ENCODE measurements at places on chromosomes 12 and 14.

DNA sequence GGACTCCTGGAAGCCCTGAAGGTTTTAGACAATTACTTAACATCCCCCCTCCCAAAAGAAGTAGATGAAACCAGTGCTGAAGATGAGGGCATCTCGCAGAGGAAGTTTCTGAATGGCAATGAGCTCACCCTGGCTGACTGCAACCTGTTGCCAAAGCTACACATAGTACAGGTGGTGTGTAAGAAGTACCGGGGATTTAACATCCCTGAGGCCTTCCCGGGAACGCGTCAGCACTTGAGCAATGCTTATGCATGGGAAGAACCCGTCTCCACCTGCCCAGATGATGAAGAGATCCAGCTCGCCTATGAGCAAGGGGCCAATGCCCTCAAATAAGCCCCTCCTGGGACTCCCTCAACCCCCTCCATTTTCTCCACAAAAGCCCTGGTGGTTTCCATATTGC is 10.6 kb upstream of the SPPL3 start:
- H3K27me3 ChIP-seq: no peaks in the 10 kb centered on the region
- no peaks in the 10 kb centered on the region for H3K4me1 ChIP-seq
- H3K4me3 ChIP-seq: no peak overlapping the region

DNA sequence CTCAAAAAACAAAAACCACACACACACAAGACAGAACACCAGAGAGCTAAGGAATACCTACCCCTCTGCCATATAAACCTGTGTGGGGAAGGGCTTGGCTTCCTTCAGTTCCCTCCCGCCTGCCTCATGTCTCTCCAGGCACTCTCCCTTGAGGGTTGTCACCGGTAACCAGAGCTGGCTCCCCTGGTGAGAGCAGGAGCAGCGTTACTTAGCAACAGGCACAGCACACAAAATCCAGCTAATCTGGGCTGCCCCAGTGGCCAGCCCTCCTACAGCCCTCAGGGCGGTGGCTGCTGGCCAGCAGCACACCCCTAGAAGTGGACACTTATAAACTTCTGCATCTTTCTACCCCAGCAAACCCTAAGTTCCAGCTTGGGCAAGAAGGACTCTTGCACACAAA is 21.6 kb upstream of the NR4A1 start:
- H3K27ac ChIP-seq: no peak overlapping the region
- H3K36me3 ChIP-seq: no peaks in the 10 kb centered on the region
- H3K4me1 ChIP-seq: peaks cover 43% of the 10 kb centered on the region
- DNase-seq: no peak

- H3K36me3 ChIP-seq: peaks cover 69% of the 10 kb centered on the region
- no peak overlapping the region for H3K4me3 ChIP-seq
- H3K27me3 ChIP-seq: no peaks in the 10 kb centered on the region
- H3K4me1 ChIP-seq: peaks cover 42% of the 10 kb centered on the region
- H3K27ac ChIP-seq: peak overlapping the region; percentile 74
Measured at GRCh38 chr12:14454098-14454907, 88.8 kb downstream of the ATF7IP start.

DNA sequence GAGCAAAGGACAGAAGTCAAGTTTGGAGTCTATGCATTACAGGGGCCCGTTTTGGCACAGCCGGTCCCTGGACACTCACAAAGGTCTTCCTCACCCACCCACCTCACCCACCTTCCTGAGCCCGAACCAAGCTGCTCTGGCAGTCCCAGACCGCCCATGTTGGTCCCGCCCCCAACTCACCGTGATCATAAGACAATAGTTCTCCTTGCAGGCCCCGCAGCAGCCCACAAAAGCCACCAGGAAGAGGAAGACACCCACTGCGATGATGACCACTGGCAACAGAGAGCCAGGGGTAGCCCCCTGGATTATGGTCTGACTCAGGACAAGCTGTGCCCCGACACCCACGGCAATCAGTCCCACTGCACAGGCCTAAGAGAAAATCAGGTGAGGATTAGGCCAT is 1.8 kb downstream of the CD63 start:
- DNase-seq: no peak
- peaks cover 52% of the 10 kb centered on the region for H3K4me1 ChIP-seq
- H3K36me3 ChIP-seq: peaks cover 35% of the 10 kb centered on the region
- peak overlapping the region; percentile 84 for H3K4me3 ChIP-seq
- H3K27ac ChIP-seq: peak overlapping the region; percentile 71

DNA sequence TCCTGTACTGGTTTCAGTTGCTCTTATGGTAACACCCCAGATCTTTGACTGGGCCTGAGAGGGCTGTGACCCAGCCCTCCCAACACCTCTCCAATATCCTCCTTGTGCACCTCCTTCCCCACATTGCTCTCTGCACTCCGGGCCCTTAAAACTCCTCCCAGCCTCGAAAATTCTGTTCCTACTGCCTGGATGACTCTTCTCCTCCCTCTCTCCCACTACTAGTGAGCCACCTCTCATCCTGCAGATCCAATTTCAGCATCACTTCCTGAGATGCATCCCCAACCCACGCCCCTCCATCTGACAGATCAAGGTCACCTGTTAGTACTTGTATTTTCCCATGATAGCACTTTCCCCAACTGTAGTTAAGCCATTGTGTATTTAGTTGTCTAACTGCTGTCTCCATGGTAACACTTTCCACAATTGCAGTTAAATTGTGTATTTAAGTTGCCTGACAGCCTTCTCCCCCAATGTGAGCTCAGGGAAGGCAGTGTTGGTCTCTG is 11.5 kb upstream of the NT5DC3 start:
- peaks cover 5% of the 10 kb centered on the region for H3K27me3 ChIP-seq
- no peak overlapping the region for H3K27ac ChIP-seq
- no peaks in the 10 kb centered on the region for H3K4me1 ChIP-seq

DNA sequence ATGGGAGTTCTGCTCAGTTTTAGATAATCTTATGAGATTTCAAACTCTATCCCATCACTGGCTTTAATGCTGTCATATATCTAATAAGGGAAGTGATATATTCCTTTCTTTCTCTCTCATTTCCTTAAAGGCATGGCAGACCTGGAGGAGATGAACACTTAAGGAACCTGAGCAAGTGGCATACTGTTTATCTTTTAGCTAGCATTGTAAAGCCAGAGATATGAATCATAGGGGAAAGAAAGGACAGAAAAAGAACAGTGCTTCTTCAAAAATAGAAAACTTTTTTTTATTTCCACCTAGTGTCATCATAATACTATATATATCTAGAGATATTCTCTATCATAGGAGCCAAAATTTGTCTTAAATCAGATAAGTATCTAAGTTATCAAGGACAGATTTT is 68.3 kb upstream of the PSMA6 start:
- H3K27me3 ChIP-seq: no peaks in the 10 kb centered on the region
- no peak for DNase-seq
- peaks cover 8% of the 10 kb centered on the region for H3K36me3 ChIP-seq
- H3K4me3 ChIP-seq: no peak overlapping the region

Measured in activated CD8-positive, alpha-beta T cell treated with anti-CD3 and anti-CD28 coated beads, Interleukin-2, amount 10 ng/mL, durations not matched to agents 7 days and 5 days (primary cell).